Activated gamma-delta T cell treated with anti-CD3 and anti-CD28 coated beads, Interleukin-2, amount 50 U/mL, for 16 hours (primary cell): ENCODE measurements at places on chromosomes 13 and 19.

GRCh38 chr13:98541701-98542203, 35.2 kb downstream of the STK24 start:
- DNase-seq = no peak

DNA sequence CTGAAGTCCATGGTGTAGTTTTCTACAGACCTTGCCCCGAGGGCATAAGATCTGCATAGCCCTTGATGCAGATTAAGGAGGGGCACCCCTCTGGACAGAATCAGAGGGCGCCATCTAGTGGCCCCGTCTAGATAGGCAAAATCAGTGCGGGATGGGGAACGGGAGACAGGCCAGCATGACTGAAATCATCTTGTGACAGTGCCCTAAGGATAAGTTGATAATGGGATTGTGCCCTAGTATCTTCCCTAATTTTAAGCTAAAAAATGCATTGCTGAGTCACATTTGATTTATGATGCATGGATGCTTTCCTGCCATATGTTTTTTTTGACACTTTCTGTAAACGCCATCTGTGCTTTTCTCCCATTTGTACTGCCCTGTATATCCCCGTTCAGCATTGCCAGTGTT, 19.0 kb upstream of the GPI start:
- peak; percentile 55 for DNase-seq

GRCh38 chr19:54851353-54851752, 1.1 kb downstream of the KIR3DL2 start:
- DNase-seq = no peak

DNA sequence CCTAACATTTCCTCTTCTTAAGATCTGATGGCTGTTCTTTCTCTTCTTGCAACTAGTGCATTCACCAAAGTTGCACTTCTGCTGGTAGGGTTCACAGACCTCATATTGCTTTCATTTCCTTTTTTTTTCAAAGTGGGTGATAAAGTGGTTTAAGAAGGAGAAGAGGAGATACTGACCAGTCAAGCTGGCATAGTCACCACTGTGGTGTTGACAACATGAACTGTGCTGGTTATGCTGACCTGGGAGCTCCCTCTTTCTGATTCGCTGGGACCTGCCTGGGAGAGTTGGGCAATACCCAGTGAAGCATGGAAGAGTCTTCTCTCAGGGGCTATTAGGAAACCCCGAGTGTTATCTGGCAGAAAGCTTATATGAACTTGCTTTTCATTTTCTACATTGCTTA, 222.9 kb downstream of the SLITRK5 start:
- DNase-seq = no peak

- DNase-seq = no peak
Observed at GRCh38 chr19:1648920-1649541, 3.4 kb downstream of the TCF3 start.
